Gastroesophageal sphincter (tissue), 4 donors: ENCODE measurements at places on chromosomes 11 and 22. TPM values are rescaled to one million over a fixed set of nuclear protein-coding genes. Genes with fewer than 3 reads are reported as not detected.

FOSL1 gene
- 1.8 TPM for total RNA-seq

DNA sequence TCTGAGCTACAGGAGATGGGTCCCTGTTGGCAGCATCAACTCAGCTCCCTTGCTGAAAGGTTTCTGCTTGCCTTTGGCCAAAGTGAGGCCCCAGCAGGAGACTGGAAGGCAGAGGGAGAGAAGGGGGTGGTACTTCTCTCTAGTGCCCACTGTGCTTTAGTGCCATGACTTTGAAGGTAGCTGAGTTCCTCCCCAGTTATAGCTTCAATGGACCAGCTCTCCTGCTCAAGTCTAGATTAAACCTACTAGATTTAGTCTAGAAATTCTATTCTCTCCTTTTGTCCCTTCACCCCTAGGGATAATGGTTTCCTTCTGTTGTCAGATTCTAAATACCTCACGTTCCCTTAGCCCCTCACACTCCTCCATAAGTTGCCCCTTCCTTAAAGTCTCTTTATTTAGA is 119.2 kb downstream of the TIMP3 start:
- peak; percentile 8 for ATAC-seq

GRCh38 chr22:43467216-43467940 is 55.6 kb downstream of the MPPED1 start:
- no peak for ATAC-seq

DNA sequence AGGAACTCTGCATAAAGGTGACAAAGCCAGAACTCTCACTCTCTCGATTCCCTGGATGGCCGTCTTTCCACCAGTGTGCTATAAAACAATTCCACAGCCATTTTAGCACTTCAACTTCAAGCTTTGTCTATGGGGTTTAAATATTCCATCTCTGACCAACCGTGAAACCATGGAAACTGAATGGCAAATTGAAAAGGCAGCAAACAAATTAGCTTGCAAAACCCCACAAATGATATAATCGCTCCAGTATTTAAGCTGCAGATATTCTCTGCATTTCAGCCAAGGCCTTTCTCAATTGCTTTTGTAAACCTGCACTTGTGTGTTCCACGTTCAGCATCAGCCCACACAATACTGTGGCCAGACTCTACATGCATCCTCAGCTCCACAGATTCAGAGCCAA is 131.7 kb upstream of the ISX start:
- ATAC-seq = no peak

LRFN4 gene
- total RNA-seq = 7.1 TPM
